ENCODE measurements at places on chromosomes 2 and 18.

DNA sequence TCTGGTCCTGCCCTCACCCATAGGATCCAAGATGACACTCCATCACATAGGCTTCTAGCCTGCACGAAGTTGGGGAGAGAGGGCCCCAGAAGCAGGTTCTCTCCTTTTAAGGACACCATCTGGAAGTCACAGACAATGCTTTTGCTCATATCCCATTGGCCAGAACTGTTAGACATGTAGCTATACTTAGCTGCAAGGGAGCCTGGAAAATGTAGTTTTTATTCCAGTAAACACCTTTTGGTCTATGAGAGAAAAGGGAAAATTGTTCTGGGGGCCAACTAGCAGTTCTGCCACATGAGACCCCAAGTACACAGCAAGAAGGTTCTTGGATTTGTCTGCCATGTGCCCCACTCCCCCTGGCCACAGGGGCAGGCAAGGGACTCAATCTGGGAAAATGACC is 206.1 kb downstream of the ZFP36L2 start:
- no peak overlapping the region for H3K27ac ChIP-seq
- H3K4me1 ChIP-seq = peaks cover 35% of the 10 kb centered on the region
- no peak for DNase-seq
- H3K27me3 ChIP-seq = no peaks in the 10 kb centered on the region
- H3K36me3 ChIP-seq = no peaks in the 10 kb centered on the region

GRCh38 chr2:5377323-5377722 is 314.9 kb upstream of the SOX11 start:
- H3K27me3 ChIP-seq = no peaks in the 10 kb centered on the region
- peaks cover 5% of the 10 kb centered on the region for H3K4me1 ChIP-seq
- DNase-seq = no peak

- DNase-seq = no peak
- no peak overlapping the region for H3K4me3 ChIP-seq
- H3K4me1 ChIP-seq = peaks cover 8% of the 10 kb centered on the region
- H3K27ac ChIP-seq = no peak overlapping the region
- H3K36me3 ChIP-seq = peaks cover 5% of the 10 kb centered on the region
- H3K27me3 ChIP-seq = no peaks in the 10 kb centered on the region
Measured at GRCh38 chr2:120064664-120065063, 51.8 kb downstream of the EPB41L5 start.

DNA sequence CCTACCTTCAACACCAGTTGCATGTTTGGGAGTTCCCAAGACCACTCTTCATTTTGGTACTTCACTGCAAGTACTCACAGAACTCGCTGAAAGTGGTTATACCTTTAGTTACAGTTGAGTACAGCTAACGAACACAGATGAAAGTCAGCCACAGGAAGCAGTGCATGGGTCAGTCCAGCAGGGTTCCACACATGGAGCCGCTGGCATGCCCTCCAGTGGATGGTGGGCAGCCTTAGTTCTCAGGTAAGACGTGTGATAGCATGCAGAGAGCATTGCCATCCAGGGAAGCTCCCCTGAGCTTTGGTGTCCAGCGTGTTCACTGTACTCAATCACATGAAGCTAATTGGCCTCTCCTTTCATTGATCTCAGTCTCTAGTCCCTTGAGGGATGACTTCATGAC is 815.3 kb downstream of the RNF144A start:
- no peaks in the 10 kb centered on the region for H3K4me1 ChIP-seq
- H3K36me3 ChIP-seq = no peaks in the 10 kb centered on the region
- no peak overlapping the region for H3K27ac ChIP-seq

GRCh38 chr2:127591221-127591923 is 54.6 kb upstream of the GPR17 start:
- H3K36me3 ChIP-seq = no peaks in the 10 kb centered on the region
- peak; percentile 59 for DNase-seq
- no peaks in the 10 kb centered on the region for H3K27me3 ChIP-seq

DNA sequence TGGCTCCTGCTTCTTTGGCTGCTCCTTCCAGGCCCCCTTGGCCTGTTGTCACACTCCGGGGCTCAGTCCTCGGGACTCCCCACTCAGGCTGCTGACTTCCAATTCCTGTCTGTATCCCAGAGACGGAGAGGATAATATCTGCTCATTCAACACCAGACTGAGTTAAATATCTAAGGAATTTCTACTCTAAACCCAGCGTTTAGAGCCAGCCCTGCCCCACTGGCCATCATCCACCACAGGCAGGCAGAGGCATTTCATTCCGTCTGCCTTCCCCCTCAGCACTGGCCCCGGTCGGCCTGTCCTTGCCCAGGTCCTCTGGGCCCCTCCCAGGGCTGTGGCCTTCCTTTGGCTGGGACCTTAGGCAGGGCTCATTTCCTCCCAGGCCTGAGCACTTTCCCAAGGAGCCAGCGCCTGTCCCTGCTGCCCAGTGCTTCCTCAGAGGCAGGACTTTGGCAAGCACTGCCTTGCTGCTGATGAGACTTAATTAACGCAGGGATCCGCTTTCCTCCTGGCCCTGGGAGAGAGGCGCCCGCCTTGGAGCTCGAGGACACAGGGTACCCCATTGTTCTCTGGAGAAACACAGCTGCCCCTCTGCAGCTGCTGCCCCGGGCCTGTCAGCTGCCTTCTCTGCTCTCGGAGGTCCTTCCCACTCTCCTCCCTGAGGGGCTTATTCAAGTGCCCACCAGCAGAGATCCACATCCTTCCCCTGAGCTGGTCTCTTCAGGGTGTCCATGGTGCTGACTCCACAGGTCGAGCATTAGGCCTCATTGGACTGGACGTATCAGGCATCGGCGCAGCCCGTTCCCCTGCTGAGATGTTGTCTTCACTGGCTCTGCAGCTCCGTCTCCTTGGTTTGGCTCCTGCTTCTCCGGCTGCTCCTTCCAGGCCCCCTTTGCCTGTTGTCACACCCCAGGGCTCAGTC is 42.8 kb downstream of the ATOH8 start:
- no peak for DNase-seq
- H3K27me3 ChIP-seq = no peaks in the 10 kb centered on the region
- no peaks in the 10 kb centered on the region for H3K36me3 ChIP-seq
- no peak overlapping the region for H3K4me3 ChIP-seq
- peaks cover 26% of the 10 kb centered on the region for H3K4me1 ChIP-seq

- DNase-seq = no peak
- H3K4me1 ChIP-seq = no peaks in the 10 kb centered on the region
- no peaks in the 10 kb centered on the region for H3K36me3 ChIP-seq
- H3K4me3 ChIP-seq = no peak overlapping the region
Measured at GRCh38 chr2:113812204-113812603, 55.8 kb upstream of the SLC35F5 start.

GRCh38 chr2:119366161-119366648 is 429 bp downstream of the C2orf76 start:
- peaks cover 35% of the 10 kb centered on the region for H3K36me3 ChIP-seq
- peak; percentile 34 for DNase-seq
- H3K27ac ChIP-seq = peak overlapping the region; percentile 93
- H3K27me3 ChIP-seq = no peaks in the 10 kb centered on the region

GRCh38 chr2:149612122-149612521 is 24.5 kb upstream of the MMADHC start:
- no peaks in the 10 kb centered on the region for H3K27me3 ChIP-seq
- no peak overlapping the region for H3K4me3 ChIP-seq
- H3K27ac ChIP-seq = peak overlapping the region; percentile 52
- DNase-seq = no peak
- H3K4me1 ChIP-seq = peaks cover 20% of the 10 kb centered on the region

DNA sequence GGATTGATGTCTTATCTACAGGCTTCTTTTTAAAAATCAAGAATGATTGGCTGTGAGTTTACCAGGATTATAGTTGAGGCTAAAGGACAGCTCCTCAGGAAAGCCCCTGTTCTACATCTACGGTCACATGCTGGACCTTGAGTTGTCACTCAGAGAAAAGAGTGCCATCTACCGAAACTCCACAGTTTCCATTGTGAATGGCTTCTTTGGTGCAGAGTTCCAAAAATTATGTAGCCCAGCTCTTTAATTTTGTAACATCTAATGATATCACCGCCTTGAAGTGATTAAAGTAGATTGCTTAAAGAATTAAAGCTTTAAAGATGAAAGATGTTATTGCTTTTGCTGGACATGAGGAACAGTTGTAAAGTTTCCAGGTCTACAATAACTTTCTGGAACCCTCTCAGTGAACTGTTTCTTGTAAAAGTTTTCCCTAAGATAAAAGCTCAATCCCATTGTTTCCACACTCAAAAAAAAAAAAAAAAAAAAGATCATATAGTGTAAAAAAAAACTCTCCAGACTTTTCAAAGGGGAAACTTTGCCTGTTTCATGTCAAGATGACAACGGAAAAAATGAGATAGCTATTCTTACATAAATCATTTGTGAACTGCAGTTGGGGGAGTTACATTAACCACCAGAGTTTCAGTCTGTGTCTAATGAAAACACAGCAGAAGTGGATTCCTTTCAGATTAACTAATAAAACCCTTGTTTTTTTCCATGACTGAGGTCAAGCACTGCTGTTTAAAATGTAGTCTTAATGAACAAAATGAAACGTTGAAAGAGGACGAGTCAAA is 4.3 kb downstream of the COL3A1 start:
- H3K27me3 ChIP-seq = no peaks in the 10 kb centered on the region
- no peak overlapping the region for H3K4me3 ChIP-seq
- H3K27ac ChIP-seq = no peak overlapping the region
- DNase-seq = no peak
- no peaks in the 10 kb centered on the region for H3K36me3 ChIP-seq

GRCh38 chr18:25420077-25420825 is 68.3 kb upstream of the ZNF521 start:
- H3K4me1 ChIP-seq = no peaks in the 10 kb centered on the region
- no peak overlapping the region for H3K27ac ChIP-seq
- no peaks in the 10 kb centered on the region for H3K36me3 ChIP-seq
- no peaks in the 10 kb centered on the region for H3K27me3 ChIP-seq
- DNase-seq = no peak
- no peak overlapping the region for H3K4me3 ChIP-seq

DNA sequence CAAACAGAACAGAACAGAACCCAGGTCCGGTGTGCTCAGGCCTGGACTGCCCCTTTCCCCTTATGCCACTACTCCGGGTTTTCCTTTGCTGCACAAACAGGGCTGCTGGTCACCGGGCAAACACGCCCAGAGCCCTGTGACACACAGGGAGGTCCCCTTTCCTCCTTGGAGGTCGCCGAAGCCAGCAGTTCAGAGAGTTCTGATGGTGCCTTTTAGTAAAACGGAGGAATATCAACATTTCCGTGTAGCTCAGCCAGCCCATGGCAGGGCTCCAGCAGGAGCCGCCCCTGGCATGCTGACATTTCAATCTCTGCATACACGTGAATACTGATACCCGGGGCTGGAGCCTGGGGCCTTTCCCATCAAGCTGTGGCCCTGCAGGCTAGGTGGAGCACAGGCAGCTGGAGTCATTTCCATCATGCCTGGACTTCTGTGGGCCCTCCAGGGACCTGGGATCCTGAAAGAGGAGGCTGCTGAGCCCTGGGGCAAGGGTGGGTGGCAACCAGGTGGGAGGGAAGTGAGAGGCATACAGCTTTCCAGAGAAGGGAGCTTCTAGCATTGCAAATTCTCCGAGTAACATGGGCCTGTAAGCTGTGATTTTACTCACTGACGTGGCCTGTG is 91.4 kb upstream of the PXDN start:
- H3K36me3 ChIP-seq = no peaks in the 10 kb centered on the region
- peaks cover 41% of the 10 kb centered on the region for H3K27me3 ChIP-seq
- H3K4me1 ChIP-seq = no peaks in the 10 kb centered on the region
- no peak overlapping the region for H3K27ac ChIP-seq
- no peak for DNase-seq

DNA sequence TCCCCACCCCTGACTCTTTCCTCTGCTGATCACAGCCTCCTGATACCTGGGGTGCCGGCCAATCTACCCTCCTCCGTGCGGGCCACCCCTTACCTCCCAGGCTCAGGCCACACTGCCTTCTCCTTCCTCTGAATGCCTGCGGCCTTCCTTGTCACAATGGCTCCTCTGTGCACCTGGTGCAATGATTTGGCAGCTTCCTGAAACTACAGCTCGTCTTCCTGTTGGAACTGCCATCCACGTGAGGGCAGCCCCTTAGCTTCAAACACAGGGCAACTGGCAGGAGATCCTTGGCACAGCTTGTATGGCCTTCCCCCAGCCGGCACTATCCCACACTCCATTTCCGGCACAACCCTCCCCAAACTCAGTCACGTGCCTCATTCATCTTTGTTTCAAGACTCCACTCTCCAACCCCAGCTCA is 69.0 kb downstream of the STPG4 start:
- peaks cover 12% of the 10 kb centered on the region for H3K36me3 ChIP-seq
- no peaks in the 10 kb centered on the region for H3K27me3 ChIP-seq
- no peak overlapping the region for H3K27ac ChIP-seq
- H3K4me1 ChIP-seq = no peaks in the 10 kb centered on the region
- H3K4me3 ChIP-seq = no peak overlapping the region

DNA sequence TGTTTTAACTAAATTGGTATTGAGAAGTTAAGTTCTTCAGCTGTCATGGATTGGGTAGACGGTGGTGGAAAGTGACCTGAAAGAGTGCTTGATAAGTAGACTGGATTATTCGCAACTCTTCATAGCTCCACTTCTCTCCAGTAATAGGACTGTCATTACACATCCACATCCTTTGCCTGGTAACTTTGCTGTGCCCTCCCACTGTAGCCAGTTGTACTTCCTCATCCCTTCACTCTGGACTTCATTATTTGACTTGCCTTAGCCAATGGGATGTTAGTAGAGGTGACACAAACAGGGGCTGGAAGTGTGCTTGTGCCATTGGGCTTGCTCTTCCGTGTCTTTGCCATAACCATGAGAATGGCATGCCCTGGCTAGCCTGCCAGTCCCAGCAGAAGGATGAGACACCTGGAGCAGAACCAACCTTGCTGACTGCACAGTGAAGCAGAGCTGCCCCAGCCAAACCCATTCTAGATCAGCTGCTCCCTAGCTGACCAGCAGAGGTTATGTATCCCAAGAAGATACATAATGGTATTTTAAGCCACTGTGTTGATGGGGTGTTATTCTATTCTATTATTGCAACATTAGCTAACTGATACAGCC is 16.9 kb downstream of the QPCT start:
- DNase-seq = peak; percentile 48
- peaks cover 6% of the 10 kb centered on the region for H3K4me1 ChIP-seq
- H3K36me3 ChIP-seq = no peaks in the 10 kb centered on the region
- H3K4me3 ChIP-seq = no peak overlapping the region
- H3K27me3 ChIP-seq = no peaks in the 10 kb centered on the region

DNA sequence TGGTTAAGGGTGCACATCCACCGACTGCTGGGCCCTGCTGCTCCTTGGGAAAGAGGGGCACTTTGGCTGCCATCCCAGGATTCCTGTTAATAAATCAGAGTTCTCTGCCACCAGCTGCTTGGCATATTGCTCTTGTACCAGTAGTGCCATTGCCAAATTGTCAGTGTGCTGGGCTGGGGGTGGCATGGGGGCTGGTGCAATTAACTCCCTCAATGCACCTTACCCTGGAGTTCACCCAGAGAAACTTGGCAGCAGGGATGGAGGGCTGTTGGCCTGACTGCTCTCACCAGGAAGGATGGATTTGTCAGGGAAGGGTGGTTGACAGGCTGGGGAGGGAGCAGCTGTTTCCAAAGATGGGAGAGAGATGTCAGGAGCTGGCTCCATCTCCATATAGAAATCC is 94.6 kb upstream of the SKOR2 start:
- DNase-seq = no peak
- no peak overlapping the region for H3K27ac ChIP-seq
- no peaks in the 10 kb centered on the region for H3K4me1 ChIP-seq
- no peaks in the 10 kb centered on the region for H3K27me3 ChIP-seq

All from MCF 10A (cell line).